ENCODE measurements at places on chromosomes 12 and 14.

DNA sequence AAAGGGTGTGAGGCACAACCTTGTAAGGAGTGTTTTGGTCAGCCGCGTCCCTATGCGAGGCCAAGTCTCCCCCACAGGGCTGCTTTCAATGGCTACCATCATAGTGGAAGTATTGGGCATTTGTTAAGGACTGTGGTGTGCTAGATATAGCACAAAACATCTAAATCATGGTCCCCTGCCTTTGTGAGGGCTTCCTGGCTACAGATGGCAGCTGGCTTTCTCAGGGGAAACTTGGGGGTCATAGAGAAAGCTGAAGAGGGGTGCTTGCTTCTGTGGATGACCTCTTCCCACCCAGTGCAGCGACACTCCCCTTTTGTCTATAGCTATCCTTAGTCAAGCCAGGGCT is 315.8 kb downstream of the ZFP36L1 start:
- no peak for DNase-seq

- DNase-seq = no peak
Measured at GRCh38 chr12:48219631-48220030, 16.5 kb upstream of the OR10AD1 start.

GRCh38 chr12:10130042-10130441 is at the start of gene CLEC7A:
Gene CLEC7A (minus strand): TSS chr12:10130199. CDS start chr12:10130082, 117 bp downstream.
- no peak for DNase-seq

GRCh38 chr12:92088805-92089204 is 56.8 kb downstream of the BTG1 start:
- DNase-seq = no peak

GRCh38 chr12:87082756-87083155 is 826.6 kb upstream of the MGAT4C start:
- no peak for DNase-seq

DNA sequence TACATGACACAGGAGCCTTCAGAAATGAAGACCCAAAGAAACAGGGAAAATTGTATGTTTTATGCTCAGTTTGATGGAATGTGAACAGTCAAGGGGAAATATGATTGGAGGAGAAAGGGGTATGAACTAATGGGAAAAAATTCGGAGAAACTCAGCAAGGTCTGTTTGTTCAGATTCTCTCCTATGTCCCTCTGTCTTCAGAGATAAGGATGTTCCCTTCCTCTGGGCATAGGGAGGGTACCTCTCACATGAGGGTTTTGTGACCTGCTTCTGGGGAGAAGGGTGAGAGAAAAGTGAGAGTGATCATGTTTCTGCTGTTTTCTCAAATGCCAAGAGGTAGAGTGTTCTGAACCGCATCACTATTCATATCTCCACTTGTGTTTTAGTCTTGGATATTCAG is 26.6 kb upstream of the LIMA1 start:
- no peak for DNase-seq

DNA sequence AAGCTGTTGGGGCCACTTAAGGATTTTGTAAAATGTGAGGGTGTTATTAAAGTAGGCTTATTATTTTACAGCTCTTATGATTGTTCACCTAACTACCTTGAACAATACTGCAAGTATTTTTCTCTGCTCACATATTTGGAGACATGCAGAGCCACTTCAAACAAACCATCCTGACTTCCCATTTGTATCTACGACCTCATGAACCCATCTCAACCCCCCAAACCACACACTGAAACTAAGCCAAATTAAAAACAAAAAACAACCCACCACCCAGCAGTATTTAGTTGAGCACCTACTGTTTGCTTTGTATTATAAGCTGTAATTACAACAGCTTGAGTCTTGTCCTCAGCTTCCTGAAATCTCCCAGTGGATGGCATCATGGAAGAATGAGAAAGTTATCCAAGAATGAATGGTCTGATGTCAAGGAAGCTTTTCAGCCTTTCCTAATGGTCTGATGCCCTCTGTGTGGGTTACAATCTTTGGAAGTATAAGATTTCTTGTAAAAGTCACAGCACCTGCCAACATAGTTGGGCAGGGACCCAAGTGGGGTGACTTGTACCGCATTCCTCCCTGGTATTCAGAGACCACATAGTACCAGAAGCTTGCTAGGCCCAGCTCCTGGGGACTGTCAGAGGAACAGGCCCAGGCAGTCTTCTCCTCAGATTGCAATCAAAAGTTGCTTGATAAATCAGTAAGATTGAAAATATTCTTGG is 416.6 kb downstream of the ZFP36L1 start:
- no peak for DNase-seq

GRCh38 chr12:100801320-100801719 is 6.7 kb downstream of the ANO4 start:
- no peak for DNase-seq

GRCh38 chr14:90828642-90829487 is 12.6 kb upstream of the TTC7B start:
- DNase-seq = no peak

- DNase-seq = no peak
Measured at GRCh38 chr14:105859717-105860614, 333.6 kb downstream of the TMEM121 start.

DNA sequence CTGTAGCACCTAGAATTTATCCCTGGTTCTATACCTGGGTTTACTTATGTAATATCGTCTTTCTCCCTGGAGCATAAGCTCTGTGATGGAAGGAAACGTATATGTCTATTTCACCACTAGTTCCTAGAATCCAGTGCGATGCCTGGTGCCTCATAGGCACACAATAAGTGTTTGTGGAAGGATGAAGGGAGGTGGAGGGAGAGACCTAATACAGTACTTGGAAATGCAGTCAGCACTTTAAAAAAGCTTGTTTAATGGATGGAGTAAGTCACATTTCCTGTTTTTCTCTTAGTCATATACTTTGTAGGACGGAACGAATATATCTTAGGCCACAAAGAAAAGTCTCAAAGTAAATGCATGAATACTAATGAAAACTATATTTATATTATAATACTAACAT is 186.5 kb upstream of the HMGA2 start:
- no peak for DNase-seq

- no peak for DNase-seq
Measured at GRCh38 chr12:103964805-103965204, 867 bp upstream of the TDG start.

- DNase-seq = no peak
Measured at GRCh38 chr12:131959641-131960589, 10.2 kb downstream of the EP400 start.

- no peak for DNase-seq
Measured at GRCh38 chr14:61566537-61567225, 128.6 kb upstream of the HIF1A start.

GRCh38 chr14:38197001-38197783 is 10.5 kb upstream of the SSTR1 start:
- DNase-seq = peak; percentile 39

GRCh38 chr14:93749076-93749420 is 39.2 kb downstream of the PRIMA1 start:
- DNase-seq = no peak

- no peak for DNase-seq
Measured at GRCh38 chr12:5481645-5482044, 49.7 kb downstream of the NTF3 start.

Measured in NCI-H446 (cell line).